ENCODE measurements at places on chromosomes 12 and 14.

GRCh38 chr12:46524778-46525177 is 152.2 kb upstream of the SLC38A2 start:
- no peak for DNase-seq

DNA sequence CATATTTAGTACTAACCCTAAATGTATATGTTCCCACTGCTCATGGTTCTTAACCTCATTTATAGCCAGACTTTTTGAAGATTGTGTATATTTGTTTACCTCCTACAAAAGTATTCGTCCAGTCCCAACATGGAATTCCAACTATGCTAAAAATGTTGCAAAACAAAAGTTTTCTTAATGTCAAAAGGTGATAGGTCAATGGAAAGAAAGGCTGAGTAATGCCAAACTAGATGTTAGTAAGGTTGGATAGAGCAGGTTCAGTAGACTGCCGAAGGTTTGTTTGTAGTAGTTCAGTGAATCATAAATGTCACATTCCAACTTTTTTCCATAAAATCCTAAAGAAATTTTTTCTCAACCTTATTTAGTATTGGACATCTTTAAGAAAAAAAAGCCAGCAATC is 874.5 kb downstream of the FLRT2 start:
- no peak for DNase-seq

- DNase-seq: no peak
These were observed 410.3 kb downstream of the SLC6A15 start for GRCh38 chr12:84502180-84502860.

DNA sequence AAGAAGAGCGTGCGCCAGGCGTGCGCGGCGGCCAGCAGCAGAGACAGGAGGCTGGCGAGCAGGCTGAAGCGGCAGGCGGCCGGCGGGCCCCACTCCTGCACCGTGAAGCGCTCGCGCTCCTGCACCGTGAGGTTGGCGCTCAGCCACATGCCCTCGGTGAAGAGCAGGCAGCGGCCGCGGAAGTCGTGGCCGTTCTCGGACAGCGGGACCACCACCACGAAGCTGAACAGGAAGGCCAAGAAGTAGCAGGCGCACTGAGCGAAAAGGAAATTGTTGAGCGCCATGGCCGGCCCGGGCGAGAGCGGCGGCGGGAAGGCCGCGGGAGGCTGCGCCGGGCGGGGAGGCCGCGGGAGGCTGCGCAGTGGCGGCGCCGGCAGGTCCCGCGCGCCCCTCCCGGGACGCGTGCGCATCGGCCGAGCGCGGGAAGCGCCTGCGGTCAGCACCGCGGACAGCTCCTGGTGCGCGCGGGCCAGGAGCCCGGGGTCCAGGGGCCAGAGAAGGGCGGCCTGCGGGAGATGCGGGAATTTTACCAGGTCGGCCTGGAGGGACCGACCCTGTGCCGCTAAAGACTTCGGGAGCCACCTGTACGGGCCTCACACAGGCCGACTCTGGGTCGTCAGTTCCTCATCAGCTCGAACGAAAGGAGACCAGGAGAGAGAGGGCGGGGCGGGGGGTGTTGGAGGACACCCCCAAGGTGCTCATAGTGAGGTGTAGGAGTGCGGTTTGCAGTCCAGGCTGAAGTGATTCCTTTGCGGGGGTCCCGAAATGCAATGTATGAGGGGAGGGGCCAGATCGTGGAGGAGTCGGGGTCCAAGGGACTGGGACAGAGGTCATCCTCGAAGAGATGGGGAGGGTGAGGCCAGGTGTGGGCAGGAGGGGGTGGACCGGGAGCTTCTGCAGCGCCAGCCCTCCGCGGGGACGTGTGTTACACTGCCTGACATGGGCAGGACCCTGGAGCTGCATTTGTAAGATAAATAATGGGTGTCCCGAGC is at the start of gene TMEM179:
TMEM179 (minus strand) TSS at position 315 of the 992 bp plus-strand sequence; CDS start at position 284, 31 bp downstream.
- DNase-seq: peak; percentile 71

GRCh38 chr12:77323788-77324415 is 258.5 kb upstream of the E2F7 start:
- DNase-seq: no peak

- DNase-seq: no peak
These were observed 11.2 kb downstream of the ULK1 start for GRCh38 chr12:131905630-131906091.

DNA sequence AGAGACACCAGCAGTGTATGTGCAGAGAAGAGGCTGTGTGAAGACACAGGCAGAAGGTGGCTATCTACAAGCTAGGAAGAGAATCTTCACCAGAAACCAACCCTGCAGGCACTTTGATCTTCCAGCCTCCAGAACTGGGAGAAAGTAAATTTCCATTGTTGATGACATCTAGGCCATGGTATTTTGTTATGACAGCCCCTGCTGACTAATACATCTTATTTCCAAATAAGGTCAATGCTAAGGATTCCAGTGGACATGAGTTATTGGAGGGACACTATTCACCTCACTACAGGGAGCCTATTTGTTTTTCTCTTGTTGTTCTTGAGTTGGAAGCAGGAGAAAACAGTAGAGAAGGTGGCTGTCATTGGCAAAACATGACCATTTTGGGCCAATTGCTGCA is 88.5 kb upstream of the RIN3 start:
- no peak for DNase-seq

DNA sequence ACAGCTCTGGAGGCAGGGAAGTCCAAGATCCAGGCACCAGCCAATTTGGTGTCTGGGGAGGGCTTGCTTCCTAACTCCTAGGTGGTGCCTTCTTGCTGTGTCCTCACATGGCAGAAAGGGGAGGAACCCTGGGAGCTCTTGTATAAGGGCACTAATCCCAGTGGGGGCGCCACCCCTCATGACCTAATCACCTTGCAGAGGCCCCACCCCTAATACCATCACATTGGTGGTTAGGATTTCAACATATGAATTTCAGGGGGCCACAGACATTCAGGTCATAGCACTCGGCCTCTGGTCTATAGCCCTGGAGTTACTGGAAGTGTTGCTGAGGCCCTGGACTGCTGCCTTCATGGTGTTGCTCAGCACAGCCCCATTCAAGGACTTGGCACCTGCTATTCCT is 14.6 kb downstream of the PSMD9 start:
- no peak for DNase-seq

GRCh38 chr14:91877376-91877915 is 10.1 kb upstream of the TC2N start:
- no peak for DNase-seq

DNA sequence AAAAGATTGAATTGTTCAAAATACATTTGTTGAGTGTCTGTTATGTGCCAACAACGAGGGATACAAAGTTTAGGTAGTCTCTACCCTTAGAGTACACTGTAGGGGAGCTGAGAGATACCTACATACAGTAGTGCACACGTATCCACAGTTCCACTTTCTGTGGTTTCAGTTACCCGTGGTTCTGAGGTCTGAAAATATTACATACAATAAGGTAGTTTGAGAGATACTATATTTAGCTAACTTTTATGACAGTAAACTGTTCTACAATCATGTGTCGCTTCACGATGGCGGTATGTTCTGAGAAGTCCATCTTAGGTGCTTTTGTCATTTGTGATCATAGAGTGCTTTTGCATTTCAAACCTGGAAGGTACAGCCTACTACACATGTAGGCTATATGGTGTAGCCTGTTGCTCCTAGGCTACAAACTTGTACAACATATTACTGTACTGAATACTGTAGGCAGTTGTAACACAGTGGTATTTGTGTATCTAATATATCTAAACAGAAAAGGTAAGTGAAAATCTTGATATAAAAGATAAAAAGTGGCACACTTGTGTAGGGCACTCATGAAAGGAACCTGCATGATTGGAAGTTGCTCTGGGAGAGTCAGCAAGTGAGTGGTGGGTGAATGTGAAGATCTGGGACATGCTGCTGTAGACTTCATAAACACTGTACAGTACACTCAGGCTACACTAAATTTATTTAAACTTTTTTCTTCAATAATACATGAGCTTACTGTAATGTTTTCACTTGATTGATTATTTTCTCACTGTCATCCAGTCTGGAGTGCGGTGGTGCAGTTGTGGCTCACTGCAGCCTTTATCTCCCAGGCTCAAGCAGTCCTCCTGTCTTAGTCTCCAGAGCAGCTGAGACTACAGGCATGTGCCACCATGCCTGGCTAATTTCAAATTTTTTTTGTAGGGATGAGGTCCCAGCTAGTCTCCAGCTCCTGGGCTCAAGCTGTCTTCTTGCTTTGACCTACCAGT is 4.0 kb downstream of the CPSF6 start:
- no peak for DNase-seq

DNA sequence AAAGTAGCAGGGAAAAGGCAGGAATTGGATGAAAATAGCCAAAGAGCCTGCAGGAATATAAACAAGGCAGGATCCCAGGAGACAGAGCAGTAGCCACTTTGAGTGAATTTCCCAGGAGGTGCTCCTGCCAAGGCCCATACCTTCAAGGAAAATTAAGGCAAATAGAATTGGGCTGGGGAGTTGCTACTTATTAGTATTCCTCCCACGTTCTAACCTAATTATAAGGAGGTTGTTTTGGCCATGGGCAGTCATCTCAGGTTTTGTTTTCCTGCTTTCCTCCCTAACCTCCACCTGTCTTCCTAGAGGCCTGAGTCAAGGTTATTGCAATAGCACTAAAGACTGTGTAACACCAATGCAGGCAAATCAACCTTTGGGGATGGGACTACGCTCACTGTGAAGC is 73.1 kb downstream of the DAD1 start:
- no peak for DNase-seq

- no peak for DNase-seq
These were observed 32.7 kb upstream of the FBLN5 start for GRCh38 chr14:91980157-91980556.

- DNase-seq: peak; percentile 79
These were observed 169.2 kb downstream of the PIK3C2G start for GRCh38 chr12:18430425-18431048.

- no peak for DNase-seq
These were observed 2.5 kb downstream of the USP44 start for GRCh38 chr12:95548539-95549391.

GRCh38 chr12:69981881-69982475 is 157.0 kb downstream of the MYRFL start:
- DNase-seq: no peak

DNA sequence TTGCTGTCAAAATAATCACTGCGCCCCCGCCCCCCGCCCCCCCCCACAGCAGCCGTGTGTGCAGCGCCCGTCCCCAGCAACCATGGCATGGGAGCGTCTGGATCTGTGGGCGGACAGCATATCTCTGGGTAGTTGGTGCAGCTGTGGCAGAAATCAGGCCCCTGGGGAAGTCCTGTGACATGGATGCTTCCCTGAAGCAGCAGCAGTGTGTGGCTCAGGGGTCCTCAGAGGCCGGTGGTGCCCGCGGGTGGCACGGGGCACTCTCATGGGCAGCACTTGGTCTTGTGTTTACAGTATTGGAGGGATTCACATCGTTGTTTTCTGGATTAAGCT is 19.2 kb downstream of the XRCC3 start:
- no peak for DNase-seq

DNA sequence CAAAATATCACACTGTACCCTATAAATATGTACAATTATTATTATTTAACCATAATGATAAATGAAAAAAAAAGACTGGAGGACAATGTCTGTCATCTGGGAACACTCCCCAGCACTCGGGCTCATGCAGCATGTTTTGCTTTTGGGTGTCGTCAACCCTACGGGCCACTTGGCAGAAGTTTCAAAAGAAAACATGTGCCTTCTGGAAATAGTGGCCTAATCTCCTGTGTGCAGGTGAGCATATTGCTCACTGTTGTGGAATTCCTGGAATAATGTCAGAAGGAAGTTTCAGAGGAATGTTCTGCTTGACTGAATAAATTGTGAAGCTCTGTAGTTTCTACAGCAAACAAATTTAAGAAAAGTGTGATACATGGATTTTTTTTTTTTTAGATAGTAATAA is 298.3 kb downstream of the SSPN start:
- DNase-seq: no peak

GRCh38 chr12:110555577-110556406 is 27.3 kb downstream of the PPTC7 start:
- DNase-seq: no peak

GRCh38 chr12:105100207-105100985 is 7.1 kb upstream of the WASHC4 start:
- no peak for DNase-seq

- DNase-seq: no peak
These were observed 3.9 kb upstream of the TM7SF3 start for GRCh38 chr12:27018037-27018436.

DNA sequence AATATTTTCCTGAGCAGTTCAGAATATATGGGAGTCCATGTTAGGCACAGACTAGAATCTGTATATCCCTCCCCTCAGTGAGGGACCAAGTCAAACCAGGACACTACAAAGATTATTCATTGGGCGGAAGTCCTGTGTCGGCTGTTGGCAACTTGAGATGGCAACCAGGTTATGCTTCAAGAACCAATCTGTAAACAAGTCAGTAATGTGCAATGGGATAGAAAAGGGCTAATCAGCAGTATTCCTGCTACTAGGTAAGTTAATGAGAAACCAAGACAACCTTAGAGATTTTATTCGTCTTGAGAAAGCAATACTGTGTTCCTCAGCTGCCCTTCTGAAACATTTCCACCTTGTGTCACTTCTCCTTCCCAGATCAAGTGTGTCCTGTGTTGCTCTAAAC is 26.4 kb downstream of the ARG2 start:
- no peak for DNase-seq

GRCh38 chr14:94702629-94703028 is 67.3 kb downstream of the GSC start:
- no peak for DNase-seq

DNA sequence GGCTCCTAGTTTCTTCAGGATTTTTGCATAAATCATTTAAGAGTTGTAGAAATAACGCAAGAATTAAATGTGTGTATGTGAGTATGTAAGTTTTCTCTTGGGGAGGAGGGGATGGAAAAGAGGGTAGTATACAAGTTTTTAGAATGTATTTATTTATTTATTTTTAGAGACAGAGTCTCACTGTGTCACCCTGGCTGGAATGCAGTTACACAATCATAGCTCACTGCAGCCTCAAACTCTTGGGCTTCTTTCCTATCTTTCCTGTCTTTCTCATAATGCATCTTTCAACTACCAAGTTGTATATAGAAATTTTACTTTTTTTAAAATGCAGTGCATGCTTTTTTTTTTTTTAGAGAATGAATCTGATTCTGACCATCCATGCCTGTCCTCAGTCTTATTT is 269.0 kb upstream of the GARIN2 start:
- DNase-seq: no peak

DNA sequence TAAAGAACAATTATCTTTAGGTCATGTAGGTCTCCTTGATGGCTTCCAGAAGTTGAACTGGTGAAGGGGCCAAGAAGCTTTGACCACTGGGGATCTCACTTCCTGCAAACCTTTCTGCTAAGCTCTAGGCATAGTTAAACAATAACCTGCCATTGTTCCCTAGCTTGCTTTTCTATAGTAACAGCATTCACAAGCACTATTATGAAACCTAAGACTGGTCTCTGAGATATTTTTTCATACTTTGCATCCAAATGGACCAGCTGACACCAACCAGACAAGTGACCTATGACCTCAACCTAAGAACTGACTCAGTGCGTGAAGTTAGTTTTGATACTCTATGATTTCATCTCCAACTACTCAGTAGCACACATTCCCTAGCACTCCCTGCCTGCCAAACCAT is 129.1 kb downstream of the PTPRB start:
- no peak for DNase-seq

Data from HAP-1 (cell line).